Mesenteric fat pad (tissue), 1 donor: ENCODE measurements at places on chromosomes 5 and 9.
A peak's percentile ranks its signal among the peaks of the same experiment; 100 is the strongest.

DNA sequence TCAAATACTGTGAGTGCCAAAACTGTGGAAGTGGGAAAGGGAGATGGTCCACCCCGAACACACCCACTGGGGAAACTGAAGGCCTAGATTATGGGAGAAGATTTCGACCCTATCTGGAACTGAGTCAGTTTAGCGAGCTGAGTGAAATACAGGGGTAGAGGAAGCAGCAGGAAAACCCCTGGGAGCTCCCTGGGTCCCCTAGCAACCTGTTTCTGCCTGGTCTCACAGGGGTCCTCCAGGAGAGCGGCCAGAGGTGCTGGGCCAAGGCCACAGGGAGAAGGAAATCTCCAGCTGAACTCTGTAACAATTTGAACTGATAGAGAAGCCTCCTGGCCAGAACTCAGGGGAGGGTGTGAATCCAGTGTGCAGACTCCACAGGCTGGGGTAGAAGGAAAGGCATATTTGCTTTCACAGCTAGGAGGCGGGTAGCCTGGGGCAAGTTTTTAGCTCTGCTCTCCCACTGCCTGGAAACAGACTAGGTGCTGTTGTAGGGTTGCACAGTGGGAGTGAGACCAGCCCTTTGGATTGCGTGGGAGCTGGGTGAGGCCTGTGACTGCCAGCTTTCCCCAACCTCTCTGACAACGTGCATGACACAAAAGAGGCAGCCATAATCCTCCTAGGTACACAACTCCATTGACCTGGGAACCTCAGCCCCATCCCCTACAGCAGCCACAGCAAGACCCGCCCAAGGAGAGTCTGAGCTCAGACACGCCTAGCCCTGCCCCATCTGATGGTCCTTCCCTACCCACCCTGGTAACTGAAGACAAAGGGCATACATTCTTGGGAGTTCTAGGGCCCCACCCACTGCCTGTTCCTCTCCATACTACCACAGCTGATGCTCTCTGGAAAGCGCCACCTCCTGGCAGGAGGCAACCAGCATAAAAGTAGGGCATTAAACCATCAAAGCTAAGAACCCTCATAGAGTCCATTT lies 78.8 kb upstream of the GPBP1 start:
- no peak for DNase-seq

DNA sequence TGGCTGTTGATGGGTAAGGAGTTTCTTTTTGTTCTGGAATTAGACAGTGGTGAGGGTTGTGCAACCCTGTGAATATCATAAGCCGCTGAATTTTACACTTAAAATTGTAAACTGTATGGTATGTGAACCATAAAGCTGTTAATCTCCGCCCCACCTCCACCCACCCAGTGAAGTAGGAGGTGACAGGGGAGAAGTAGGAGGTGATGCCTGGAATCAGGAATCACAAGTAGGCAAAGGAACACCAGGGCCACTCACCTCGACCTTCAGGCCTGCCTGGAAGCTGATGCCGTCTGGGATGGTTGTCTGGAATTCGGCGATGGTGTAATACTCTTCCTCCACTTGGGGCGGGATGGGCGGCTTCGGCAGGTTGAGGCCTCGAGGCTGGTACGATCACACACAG lies 62.3 kb upstream of the UBTD2 start:
- no peak for DNase-seq

DNA sequence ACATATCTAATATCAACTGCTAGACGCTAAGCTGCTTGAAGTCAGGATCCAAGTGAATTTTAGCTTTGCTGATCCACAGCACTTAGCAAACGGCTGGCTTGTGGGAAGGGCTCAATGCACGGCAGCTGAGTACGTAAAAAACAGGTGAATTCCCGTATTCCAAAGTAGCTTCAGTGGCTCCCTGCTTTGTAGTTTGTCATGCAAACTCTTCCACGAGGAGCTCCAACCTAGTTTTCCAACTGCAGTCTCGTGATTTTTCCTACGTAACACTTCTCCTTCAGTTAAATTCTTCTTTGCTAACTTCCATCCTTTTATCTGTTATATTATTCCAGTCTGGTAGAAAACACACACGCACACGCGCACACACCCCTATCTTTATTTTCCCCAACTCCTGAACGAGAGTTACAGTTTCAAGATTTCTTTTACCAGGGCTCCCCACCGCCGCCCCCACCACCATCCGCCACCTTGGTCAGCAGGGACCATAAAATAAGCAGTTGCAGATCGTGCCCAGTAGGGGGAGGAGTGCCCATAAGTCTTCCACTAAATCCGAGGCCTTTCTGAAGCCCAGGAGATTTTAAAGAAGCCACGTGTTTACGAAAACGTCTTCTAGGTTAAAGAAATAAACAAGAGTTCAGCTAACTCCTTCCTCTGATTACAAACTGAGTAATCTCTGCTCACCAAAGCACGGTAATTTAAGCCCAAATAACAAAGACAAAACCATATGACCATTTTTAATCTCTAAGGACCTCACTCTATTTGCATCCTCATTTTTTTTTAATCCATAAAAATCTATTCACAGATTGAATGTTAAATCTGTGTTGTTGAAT lies 34.8 kb upstream of the TRIO start:
- DNase-seq, result no peak

DNA sequence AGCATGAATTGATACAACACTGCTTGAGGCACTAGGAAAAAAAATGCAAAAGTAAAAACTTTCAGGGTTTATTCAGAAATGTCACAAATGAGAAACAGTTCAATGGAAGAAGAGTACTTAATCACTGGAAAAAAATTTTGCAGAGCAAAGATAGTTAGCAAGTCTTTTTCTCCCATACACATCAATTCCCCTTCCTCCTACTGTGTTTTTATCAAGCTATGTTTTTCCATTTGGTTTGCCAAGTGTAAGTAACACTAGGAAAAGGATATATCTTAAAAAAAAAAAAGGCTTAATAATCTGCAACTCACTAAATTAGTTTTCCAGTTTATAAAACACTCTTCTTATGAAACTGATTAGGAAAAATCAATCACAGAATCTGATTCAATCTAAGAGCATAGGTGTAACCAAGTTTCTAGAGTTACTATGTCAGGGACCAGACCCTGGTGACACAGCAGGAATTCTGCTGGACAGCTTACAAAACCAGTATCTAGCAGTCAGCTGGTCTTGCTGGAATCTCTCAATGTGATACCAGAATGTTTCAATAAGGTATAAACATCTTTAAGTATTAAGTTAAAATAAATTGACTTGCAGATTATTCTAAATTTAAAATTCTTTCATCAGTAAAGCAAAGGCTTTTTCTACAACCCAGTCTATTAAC lies 34.7 kb downstream of the RNF145 start:
- no peak for DNase-seq

GRCh38 chr5:168747987-168748777 lies 169.0 kb upstream of the PANK3 start:
- DNase-seq, result peak; percentile 86

DNA sequence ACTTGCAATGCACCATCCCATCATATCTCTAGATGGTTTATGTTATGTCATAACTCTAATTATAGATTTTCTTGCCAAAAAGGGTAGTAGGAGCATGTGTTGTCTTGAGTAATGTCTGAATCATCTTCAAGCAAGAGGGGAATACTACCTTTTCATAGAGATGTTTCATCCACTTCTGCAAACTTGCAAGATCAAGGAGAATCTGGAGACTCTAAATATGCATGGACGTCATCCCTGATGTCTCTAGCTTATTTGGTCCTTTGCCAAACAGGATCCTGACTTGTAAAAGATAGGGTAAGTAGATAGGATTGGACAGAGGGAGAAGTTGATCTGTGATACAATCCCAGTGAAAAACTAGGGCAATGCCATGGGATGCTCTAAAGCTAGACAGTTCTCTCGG lies 246.5 kb downstream of the DMRTA1 start:
- no peak for DNase-seq

- no peak for DNase-seq
These were observed 373 bp downstream of the FBXW5 start for GRCh38 chr9:136944212-136944518.
